ENCODE measurements at places on chromosomes 3 and 15. TPM values are rescaled to one million over a fixed set of nuclear protein-coding genes. Genes with fewer than 3 reads are reported as not detected.
A peak's percentile ranks its signal among the peaks of the same experiment; 100 is the strongest.

GRCh38 chr3:11284011-11284410 lies 11.8 kb downstream of the ATG7 start:
- DNase-seq: no peak

- no peak for DNase-seq
Measured at GRCh38 chr3:89925976-89926375, 818.6 kb downstream of the EPHA3 start.

GRCh38 chr3:109234300-109234699 lies 82.0 kb downstream of the DPPA2 start:
- DNase-seq: no peak

DNA sequence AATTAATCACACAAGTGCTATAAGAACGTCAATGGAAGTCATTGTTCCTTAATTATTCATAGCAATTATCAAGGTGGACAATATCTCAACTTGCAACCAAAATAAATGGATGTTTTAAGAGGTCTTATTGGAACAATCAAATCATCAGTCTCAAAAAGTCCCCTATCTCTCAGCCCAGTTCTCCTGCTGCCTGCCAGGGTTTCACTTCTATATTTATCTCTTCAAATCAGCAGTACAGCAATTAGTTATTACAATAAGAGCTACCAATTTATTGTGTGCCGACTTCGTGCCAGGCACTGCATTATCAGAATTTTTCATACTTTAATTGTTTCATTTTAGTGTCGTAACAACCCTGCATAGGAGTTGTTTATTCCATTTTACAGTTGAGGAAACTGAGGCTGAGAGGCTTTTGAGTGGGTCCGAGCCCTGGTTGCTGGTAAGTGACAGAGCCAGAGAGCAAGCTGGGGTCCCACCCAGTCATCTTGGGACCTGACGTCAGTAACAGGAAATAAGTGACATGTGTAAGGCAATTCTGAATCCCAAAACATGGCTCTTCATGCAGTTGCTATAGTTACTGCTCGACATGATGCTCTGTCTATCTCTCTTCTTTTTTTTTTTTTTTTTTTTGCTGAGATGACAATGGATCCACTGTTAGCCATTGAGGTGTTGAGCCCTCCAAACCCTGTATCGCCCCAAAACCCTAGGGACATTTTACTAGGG lies 8.8 kb upstream of the KCTD6 start:
- no peak for DNase-seq

DNA sequence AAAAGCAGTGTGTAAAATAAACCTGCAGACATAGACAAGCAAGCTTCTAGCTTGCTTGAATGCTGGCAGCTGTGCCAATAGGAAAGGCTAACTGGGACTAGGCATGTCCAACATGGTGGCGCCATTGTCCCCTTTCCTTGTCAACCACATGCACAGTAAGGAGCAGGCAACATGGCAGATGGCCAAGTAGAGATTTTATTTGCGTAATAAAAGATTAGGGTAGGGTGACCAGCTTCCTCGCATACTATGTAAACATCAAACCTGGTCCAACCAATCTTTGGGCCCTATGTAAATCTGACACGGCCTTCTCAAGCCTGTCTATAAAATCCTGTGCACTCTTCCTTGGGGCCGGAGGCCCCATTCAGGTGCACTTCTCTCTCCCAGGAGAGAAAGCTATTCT lies 575.4 kb upstream of the GOLIM4 start:
- no peak for DNase-seq

- DNase-seq: no peak
Measured at GRCh38 chr3:49386056-49386756, 25.6 kb downstream of the RHOA start.

DNA sequence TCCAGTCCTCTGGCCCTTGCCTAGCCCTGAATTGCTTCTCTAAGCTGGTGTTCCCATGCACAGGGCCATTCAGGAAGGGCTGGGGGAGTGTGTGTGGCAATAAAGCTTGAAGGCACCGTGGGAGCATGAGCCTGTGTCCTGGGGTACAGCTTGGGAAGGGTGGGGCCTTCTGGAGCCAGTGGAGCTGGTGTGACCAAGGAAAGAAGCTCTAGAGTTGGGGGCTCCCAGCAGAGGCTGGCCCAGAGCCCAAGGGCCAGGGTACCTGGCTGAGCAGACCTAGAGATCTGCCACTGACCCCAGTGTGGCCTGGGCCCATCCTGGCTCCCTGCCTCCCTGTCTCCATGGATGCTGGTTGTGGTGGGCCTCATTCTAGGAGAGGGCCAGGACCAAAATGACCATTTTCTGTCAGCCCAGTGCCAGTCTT lies 8.1 kb downstream of the ABTB1 start:
- DNase-seq: no peak

DNA sequence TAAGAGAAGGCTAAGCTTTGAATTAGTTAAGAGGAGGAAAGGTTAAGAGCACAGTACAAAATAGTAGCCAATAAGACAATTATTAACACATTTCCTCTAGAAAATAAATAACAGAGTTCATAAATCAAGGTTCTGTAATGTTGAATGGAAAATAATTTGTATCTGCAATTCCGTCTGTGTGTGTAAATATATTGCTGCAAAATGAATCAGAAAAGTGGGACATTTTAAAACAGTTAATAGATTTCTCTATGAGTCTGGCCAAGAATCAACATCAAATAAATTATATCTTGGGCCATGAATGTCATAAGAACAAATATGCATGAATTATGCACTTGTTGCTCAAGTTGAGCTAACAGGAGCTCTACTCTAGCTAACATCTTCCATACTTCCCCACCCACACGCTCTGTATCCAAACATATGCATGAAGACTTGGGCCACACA lies 14.2 kb upstream of the SUCNR1 start:
- DNase-seq: no peak

DNA sequence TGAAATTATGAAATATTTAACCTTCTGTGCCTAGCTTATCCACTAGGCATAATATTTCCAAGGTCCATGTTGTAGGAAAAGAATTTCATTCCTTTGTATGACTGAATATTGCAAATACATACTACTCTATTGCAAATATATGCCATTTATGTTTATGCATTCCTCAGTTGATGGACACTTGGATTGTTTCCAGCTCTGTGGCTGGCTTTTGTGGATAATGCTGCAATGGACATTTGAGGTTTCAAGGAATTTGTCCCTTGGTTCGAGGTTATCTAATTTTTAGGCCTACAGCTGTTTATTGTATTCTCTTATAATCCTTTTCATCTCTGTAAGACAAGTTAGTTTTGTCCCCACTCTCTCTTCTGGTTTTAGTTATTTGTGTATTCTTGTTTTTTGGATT lies 7.7 kb upstream of the AADACL2 start:
- DNase-seq: no peak

GRCh38 chr3:10292505-10293419 lies at the start of gene GHRL:
Gene GHRL (minus strand): TSS chr3:10292947. CDS start chr3:10290180, 2,767 bp downstream.
- no peak for DNase-seq

DNA sequence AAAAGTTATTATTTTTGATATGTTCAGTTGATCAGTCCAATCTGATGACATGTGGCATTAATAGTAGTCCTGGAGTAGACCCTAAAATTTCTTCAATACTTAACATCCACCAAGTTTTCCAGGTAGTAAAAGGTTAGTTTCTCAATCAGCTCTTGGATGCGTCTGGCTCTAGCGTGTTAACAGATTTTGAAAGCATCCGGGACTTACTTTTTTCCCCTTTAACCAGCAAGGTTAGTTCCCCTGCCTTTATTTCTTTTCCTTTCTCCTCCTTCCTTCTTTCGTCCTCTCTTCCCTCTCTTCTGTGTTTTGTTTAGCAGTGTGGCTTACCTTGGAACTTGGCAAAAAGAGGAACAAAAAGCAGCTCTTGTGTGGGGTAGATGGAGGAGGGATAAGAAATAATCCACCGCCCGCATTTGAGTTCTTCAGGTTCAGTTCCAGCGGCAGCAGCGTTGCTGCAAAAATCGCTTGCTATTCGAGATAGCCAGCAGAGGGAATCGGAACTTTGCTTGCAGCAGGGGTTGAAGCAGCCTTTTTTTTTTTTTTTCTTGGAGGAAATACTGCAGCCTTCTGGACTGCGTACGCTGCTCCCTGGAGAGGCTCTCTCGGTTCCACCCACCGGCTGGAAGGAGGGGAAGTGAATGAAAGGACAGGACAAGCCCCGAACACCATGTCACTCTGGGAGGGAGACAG lies at the start of gene RBMS3:
Gene RBMS3 (plus strand): TSS at position 668 of the 690 bp plus-strand sequence.
- DNase-seq: peak; percentile 95

- DNase-seq: no peak
Measured at GRCh38 chr3:11434563-11435096, 162.4 kb downstream of the ATG7 start.

DNA sequence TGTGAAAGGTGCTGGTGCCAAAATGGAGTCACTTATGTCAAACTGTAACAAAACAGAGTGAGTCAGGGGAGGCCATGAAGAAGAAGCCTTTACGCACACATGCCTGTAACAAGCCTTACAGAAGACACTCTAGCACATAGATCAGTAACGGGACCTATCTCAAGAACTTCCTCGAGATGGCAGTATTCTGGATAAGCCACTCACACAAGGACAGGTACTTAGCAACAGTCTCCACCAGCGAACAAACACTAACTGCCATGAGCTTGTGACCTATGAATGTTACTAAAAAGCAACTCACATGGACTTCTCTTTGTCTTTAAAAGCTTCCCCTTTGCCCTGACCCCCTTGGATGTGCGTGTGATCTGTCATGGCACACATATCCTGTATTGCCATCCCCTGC lies 235.1 kb downstream of the CD47 start:
- no peak for DNase-seq

DNA sequence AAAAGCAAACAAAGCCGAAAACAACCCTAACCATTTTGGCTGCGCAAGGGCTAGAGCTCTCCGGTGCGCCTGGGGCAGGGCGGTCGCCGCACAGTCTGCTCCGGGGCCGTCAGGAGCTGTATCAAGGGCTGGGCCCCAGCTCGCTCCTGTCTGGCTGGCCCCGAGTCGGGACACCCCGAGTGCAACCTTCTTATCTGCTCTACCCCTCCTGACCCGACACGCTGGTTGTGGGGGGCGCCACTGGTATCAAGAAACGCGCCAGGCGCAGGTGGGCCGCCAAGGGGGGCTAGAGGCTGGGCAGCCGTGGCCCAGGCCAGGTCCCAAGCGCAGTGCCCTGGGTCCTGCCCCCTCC lies 36.0 kb downstream of the NR2F2 start:
- no peak for DNase-seq

DNA sequence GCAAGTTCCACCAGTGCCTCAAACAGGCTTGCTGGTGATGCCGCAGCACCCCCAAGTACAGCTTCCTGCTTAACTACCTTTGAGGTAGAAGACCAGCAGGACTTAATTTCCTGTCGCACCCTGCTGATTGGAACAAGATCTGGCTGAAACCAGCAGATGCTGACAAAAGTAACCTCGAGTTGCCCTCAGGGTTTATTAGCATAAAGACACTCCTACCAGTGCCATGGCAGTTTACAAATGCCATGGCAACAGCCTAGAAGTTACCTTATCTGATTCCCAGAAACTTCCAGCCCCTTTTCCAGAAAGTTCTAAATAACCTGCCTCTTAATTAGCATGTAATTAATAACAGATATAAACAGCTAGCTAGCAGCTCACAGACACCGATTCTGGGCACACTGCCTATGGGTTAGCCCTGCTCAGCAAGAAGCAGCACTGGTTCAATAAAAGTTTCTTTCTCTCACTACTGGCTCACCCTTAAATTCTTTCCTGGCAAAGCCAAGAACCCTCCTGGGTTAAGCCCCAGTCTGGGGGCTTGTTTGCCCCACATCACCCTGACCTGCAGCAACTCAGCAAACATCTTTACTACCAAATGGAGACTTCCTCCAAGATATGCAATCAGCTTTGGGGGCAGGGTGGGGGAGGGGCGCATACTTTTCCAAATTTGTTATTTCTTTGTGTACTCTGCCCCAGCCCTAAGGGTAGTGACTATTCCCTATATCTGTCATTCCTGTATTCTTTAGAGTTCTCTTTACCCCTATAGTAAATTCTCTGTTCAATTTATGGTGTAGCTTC lies 54.2 kb downstream of the MAP4 start:
- no peak for DNase-seq

DNA sequence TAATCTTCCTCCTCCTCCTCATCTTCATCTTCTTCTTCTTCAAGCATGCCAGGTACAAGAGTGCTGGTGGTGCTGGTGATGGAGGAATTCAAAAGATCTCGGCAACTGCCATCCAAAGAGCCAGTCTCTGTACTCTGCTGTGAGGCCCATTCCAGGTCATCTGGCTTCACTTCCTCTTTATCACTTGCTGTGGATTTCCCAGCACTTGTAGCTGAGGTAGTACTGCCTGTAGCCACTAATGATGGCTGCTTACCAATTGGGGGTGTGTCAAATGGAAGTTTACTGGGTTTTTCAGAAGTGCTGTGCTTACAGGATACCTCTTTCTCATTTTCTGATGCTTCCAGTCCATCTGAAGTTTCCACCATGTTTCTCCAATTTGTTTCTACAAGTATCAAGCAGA lies 28.8 kb upstream of the SHC4 start:
- no peak for DNase-seq

GRCh38 chr3:175108613-175109151 lies 249.5 kb downstream of the NAALADL2 start:
- DNase-seq: no peak

DNA sequence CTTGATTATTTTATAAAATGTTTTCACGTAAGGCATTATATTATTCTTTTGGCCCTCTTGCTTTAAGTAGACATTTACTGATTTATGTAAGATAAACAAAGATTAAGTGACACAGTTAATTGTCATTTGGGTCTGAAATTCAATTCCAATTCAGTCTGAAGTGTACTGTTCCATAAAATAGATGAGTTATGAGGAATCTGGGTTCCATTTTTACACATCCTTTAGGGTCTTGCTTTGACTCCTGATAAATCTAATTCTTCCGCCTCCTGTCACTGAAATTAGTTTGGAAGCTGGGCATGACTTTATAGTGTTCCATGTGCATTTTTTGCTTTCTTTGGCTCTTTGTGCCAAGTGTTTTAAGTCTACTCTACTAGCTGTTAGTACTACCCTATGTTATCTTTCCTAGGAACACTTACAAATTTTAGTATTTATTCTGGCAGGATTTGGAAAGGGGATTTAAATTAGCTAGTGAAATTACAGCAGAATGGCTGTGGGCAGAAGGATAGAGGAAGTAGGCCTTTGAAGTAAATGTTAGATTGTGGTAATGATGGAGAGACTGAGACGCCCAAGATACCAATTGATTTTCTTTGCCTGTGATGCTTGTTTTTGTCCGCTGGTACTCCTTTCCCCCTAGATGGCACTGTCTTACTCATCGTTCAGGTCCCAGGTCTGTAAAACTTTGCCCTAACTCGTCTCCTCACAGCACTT lies 14.3 kb downstream of the ARL8B start:
- DNase-seq: no peak

GRCh38 chr15:92346063-92346462 lies 47.6 kb upstream of the ST8SIA2 start:
- no peak for DNase-seq

GRCh38 chr3:50885070-50885850 lies 210.5 kb downstream of the DOCK3 start:
- no peak for DNase-seq

The SORD gene
- 6.4 TPM for total RNA-seq

The SCAANT1 gene
- total RNA-seq: not detected

The CLDN18 gene
- under 0.01 TPM for total RNA-seq

The RPS17 gene
- 1,410 TPM for total RNA-seq

The IGSF11 gene
- total RNA-seq: 7.0 TPM

The NTRK3 gene
- 6.3 TPM for total RNA-seq

The UPK1B gene
- total RNA-seq: not detected

The GOLGA6L10 gene
- total RNA-seq: 1.3 TPM

The SCG5 gene
- total RNA-seq: 1.2 TPM

The FOXB1 gene
- not detected for total RNA-seq

The HTR3E gene
- total RNA-seq: not detected

The CCRL2 gene
- total RNA-seq: 1.1 TPM

Measured in esophagus muscularis mucosa (tissue), 4 donors.